ENCODE measurements at places on chromosomes 7 and 10.

GRCh38 chr10:118572256-118573041 is 23.0 kb downstream of the PRLHR start:
- DNase-seq = no peak

- DNase-seq = no peak
Observed at GRCh38 chr10:84693006-84693405, 364.6 kb downstream of the CCSER2 start.

- no peak for DNase-seq
Observed at GRCh38 chr7:123816916-123817315, 28.1 kb upstream of the HYAL4 start.

DNA sequence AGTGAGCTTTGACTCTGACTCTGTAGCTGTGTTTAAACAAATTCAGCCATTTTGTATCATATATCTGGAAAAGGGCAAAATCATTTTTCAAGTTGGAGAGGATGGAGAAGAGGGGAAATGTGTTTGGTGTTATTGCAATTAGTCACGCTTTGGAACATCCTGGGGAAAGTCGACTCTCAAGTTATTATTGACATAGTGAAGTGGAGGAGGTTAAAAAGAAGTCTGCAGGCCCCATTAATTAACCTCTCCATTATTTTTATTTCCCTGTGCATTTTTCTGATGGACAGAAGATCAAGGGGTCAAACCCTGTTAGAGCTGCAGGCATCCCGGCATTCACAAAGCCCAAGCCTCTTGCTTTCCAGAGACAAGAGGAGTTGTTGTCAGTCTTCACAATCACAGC is 132.6 kb downstream of the TEX36 start:
- DNase-seq = no peak

DNA sequence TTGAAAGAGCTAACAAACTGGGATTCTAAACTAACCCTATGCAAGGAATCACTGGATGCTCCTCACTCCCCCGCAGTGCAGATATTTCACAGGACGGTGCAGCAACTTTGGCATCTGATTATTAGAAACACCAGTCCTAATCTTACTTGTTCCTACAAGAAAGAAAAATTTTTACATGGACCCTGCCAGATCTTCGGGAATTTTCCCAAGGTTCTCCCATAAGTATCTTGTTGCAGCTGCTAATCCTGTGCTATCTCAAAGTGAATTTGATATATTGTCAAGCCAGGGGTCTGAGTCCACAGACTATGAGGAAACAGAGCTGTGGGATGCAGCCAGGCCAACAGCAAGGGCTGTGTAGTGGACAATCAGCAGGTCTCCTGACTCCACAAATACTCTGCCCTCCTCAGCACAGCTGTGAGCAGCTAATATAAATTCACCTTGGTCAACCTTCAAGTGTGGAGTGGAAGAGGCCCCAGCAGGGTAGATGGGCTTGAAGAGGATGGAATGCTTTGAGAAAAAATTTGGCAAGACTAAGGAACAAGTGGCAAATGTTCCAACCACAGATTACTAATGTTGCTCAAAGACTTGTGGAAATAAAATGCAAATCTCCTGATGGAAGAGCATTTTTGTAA is 25.6 kb downstream of the VSTM4 start:
- DNase-seq = no peak

DNA sequence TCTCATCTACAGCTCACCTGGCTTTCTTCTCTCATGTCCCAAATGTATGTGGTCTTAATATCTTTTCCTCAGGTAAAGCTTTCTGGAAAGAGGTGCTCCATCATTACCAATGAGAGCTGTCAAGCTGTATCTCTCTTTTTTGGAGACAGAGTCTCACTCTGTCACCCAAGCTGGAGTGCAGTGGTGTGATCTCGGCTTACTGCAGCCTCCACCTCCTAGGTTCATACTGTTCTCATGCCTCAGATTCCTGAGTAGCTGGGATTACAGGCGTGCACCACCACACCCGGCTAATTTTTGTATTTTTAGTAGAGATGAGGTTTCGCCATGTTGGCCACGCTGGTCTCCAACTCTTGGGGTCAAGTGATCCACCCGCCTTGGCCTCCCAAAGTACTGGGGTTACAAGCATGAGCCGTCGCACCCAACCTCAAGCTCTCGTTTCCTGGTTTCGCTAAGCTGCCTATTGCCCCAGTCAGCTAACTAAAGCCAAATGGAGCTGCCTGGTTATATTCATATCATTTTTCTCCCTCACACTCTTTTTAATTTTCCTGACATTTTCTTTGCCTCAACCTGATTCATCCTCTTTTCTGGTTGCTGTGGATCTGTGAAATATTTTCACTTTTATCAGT is 60.5 kb downstream of the SUFU start:
- DNase-seq = no peak

DNA sequence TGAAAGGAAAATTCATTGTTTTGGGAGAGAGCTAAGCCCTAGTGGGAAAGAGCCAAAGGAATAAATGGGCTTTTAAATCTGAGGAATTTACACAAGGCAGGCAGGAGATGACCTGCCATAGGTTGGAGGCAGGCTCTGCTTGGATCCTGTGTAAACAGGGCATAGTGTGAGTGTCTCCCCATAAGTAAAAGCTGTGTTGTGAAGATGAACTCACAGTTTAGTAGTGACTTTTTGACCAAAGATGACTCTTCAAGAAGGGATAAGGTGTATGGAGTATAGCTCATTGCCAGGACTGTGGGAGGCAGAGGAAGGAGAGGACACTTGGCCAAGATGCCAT is 63.2 kb downstream of the KAT6B start:
- no peak for DNase-seq

- no peak for DNase-seq
Observed at GRCh38 chr10:49664842-49665355, 14.6 kb upstream of the C10orf53 start.

GRCh38 chr10:49254556-49255318 is 44.2 kb upstream of the C10orf71 start:
- no peak for DNase-seq

DNA sequence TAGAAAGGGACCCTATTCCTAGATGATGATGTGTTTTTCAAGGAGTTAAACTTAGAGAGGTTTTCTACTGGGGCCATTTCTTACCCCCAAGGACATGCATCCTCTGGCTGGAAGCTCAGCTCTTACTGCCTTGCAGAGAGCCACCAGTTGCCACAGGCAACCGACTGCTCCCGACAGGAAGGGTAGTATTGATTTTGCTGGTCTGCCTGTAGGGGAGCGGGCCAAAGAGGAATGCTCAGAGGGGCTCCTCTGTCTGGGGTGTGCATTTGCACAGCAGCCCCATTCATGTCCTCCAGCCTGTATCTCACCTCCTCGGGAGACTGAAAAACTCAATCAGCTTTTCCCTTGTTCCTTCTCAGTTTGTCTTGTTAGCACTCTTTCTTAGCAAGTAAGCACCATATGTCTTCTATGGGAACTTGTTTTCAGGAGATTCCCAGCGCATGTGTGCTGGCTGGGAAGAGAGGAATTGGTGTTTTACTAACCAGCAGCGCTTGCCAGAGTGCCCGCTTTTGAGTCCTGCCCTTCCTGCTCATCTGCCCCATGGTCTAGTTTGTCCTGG is 739.0 kb upstream of the GALNT17 start:
- DNase-seq = no peak

GRCh38 chr7:12322284-12322902 is 81.3 kb downstream of the VWDE start:
- no peak for DNase-seq

DNA sequence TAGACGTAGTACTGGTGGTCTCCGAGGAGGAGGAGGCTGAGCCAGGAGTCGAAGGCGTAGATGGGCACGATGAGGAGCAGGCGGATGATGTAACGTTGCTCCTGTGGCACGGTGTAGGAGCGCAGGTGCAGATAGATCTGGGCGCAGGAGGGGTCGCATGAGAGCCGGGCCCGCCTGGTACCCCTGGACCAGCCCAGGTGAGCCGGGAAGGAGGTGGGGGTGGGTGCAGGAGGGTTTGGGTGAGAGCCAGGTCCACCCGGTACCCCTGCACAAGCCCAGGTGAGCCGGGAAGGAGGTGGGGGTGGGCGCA is 5.2 kb downstream of the TMEM184A start:
- no peak for DNase-seq

GRCh38 chr10:66717231-66717981 is 208.4 kb upstream of the LRRTM3 start:
- peak; percentile 7 for DNase-seq

DNA sequence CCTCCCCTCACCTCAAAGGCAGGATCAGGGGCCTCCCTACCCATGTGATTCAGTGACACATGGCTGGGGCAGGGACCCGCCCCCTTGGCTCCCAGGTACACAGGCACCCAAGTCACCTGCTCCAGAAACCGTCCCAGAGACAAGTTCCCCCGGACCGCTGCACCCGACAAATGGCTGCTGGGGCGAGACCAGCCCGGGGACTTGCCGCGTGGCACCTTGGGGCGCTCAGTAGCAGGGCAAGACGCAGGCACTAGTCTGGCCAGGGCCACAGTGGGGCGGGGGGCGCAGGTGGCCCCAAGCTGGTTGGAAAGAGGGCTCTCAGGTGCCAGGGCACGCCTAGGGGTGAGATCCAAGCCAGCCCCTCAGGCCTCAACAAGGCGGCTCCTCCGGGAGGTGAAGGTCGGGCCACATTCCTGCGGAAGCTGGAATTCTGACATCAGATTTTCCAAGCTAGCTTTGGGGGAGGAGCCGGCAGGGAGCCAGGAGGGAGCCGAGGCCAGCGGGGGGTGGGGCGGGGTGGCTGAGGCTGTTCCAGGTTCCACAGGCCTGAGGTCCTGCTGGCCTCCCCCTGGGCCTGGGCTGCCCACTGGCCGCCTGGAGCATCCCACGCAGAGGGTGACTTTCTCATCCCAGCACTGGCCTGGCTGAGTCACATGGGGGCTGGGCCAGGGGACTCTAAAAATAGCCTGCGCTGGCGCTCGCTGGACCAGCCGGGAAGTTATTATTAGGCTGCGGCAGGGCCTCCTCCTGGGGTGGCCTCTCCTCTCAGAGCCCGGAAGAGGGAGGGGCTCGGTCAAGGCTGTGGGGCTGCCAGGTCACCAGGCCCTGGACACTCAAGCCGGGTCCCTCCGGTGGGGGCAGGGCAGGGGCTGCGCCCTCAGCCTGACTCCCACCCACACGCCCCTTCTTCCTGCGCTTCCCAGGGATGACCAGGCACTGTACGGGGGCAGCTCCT is 20.5 kb upstream of the INPP5A start:
- DNase-seq = peak; percentile 74

- no peak for DNase-seq
Observed at GRCh38 chr7:125559921-125560320, 630.3 kb upstream of the POT1 start.

DNA sequence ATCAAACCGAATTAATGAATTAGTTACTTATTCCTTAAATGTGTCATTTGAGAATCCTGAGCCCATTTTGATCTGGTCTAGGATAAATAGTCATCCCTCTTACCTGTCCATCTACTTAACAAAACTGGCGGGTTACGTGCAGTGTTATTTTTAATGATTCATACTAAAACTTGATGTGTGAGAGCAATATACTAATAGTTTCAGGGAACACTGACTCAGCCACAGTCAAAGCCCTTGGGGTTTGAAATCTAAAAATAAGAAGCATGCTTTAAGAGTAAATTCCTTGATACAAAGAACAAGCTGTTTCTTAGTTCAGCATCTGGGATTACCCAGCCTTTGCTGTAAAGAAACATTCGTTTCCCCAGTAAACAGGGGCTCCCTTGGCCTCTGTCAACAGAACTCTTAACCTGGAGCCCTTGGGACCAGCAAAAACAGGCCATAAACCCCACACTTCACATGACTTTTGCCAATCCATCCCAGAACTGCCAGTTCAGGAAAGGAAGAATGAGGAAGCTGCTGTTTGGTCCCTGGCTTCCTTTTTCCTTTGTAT is 370.6 kb upstream of the IGFBP3 start:
- DNase-seq = no peak

DNA sequence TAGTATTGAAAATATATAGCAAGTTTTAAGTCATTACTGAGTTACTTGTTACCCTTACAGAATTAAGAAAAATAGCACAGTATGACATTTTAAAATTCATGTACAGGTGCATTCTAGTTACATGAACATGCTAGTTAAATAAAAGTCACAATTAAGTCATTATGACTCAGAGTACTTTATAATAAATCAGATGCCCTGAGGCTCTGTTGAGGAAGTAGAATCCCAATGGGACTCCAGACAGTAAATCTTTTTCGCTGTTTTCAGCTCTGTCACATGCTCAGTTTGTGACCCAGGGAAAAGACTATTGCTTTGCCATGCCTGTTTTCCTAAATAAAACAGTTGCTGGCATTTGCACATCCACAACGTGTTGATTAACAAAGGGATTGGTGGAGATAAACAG is 21.0 kb downstream of the NUDT13 start:
- DNase-seq = no peak

GRCh38 chr10:12909836-12910185 is 91.7 kb downstream of the CCDC3 start:
- no peak for DNase-seq

GRCh38 chr7:122054393-122054792 is 89.7 kb downstream of the AASS start:
- DNase-seq = no peak

DNA sequence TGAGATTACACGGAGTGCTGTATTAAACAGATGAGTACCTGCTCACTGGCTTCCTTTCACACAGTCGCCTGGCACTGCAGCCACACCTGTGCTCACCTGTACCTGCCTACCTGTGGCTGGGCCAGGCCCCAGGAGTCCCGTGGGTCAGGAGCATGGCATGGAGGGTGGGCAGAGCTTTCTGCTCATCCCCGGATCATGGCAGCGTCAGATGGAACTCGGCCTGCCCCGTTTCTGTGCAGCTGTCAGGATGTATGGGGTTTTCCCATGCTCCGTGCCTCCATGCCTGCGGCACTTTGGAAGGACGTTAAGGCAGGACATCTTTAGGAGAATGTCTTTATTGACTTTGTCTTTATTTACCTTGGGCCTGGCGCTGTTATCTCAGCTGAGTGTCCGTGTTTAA is 112.2 kb downstream of the MGMT start:
- DNase-seq = no peak

DNA sequence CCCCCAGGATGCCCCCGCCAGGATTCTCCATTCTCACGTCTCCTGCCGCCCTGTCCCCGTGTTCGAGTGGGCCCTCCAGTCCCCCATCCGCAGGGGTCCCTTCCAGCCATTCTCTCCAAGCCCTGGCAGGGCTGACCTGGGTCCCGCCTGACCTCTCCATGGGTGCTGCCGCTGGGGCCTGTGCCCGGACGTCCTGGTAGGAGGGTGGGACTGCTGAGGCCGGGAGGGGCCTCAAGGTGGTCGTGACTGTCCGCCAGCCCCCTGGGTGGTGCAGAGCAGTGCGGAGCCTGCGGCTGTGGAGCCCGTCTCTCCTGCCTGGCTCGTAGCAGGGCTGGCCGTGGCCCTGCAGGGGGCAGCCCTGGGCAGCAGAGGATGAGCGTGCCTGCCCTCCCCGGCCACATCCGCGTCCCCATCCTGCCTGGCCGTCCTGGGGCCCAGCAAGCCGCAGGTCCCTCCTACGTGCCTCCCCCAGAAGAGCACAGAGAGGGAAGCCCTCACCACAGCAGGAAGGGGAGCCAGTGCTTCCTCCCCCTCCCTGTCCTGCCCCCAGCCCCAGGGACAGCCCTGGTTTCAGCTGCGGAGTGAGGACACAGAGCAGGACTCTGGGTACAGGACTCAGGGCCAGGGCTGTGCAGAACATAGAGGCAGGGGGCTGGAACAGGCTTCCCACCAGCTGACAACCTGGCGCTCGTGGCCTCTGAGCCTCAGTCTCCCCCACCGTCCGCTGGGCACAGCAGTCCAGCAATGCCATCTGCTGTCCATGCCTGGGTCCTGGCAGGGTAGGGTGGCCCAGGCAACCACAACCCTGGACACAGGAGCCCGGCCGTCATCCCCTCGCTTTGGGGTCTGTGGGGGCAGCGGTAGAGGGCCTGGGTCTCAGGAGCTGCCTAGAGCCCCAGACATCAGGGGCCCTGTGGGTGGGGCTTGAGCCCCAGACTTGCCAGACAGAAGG is 1.5 kb upstream of the GRIFIN start:
- DNase-seq = peak; percentile 69

GRCh38 chr7:107446531-107446930 is 23.3 kb upstream of the GPR22 start:
- no peak for DNase-seq

Measured in HEK293T (cell line).